ENCODE measurements at places on chromosomes 3 and 15. TPM values are rescaled to one million over a fixed set of nuclear protein-coding genes. Genes with fewer than 3 reads are reported as not detected.

- DNase-seq = no peak
- no peak overlapping the region for H3K27ac ChIP-seq
- no peaks in the 10 kb centered on the region for H3K4me1 ChIP-seq
- no peaks in the 10 kb centered on the region for H3K36me3 ChIP-seq
These were observed 156.5 kb downstream of the CADPS start for GRCh38 chr3:62718515-62719320.

GRCh38 chr3:193052354-193053045 lies 134.8 kb upstream of the MB21D2 start:
- H3K4me3 ChIP-seq = no peak overlapping the region
- H3K4me1 ChIP-seq = no peaks in the 10 kb centered on the region
- H3K36me3 ChIP-seq = no peaks in the 10 kb centered on the region
- DNase-seq = no peak
- peaks cover 41% of the 10 kb centered on the region for H3K27me3 ChIP-seq

- peaks cover 53% of the 10 kb centered on the region for H3K27me3 ChIP-seq
- H3K4me3 ChIP-seq = no peak overlapping the region
- H3K36me3 ChIP-seq = no peaks in the 10 kb centered on the region
- H3K27ac ChIP-seq = no peak overlapping the region
- DNase-seq = no peak
These were observed 31.8 kb downstream of the SLC7A14 start for GRCh38 chr3:170553788-170554757.

DNA sequence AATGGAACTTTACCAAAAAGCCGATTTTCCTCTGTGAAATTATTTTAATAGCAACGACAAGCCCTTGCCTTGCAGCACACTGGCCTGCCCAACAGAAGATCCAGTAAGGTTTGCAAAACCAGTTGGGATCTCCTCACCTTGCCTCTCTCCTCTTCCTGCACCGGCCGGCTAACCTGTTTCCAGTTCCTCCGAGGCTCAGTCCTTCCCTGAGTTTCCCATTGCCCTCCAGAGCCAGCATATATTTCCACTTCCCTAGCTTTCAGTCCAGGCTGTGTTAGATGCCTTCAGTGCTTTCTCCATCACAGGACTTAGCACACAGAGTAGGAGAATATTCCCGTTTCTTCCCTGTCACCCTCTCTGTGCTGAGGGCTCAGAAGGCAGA lies 60.3 kb downstream of the NOX5 start:
- peaks cover 55% of the 10 kb centered on the region for H3K27me3 ChIP-seq
- peaks cover 4% of the 10 kb centered on the region for H3K36me3 ChIP-seq
- DNase-seq = no peak
- peaks cover 14% of the 10 kb centered on the region for H3K4me1 ChIP-seq
- H3K4me3 ChIP-seq = peak overlapping the region; percentile 81

ASB14 gene
- total RNA-seq = not detected

All from T-helper 17 cell (primary cell).